ENCODE measurements at places on chromosomes 3 and 15.

DNA sequence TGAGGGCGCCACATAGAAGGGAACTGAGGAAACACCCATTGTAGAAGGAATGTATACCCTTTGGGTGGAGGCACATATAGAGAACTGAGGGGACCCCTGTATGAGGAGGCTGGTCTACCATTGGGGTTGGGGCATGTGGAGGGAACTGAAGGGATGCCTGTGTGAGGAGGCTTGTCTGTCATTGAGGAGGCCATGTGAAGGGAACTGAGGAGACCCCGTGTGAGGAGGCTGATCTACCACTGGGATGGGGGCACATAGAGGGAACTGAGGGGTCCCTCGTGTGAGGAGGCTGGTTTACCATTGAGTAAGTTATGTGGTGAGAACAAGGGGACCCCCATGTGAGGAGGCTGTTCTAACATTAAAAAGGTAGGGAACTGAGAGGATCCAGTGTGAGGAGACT lies 156.1 kb downstream of the FBLN2 start:
- DNase-seq: no peak

DNA sequence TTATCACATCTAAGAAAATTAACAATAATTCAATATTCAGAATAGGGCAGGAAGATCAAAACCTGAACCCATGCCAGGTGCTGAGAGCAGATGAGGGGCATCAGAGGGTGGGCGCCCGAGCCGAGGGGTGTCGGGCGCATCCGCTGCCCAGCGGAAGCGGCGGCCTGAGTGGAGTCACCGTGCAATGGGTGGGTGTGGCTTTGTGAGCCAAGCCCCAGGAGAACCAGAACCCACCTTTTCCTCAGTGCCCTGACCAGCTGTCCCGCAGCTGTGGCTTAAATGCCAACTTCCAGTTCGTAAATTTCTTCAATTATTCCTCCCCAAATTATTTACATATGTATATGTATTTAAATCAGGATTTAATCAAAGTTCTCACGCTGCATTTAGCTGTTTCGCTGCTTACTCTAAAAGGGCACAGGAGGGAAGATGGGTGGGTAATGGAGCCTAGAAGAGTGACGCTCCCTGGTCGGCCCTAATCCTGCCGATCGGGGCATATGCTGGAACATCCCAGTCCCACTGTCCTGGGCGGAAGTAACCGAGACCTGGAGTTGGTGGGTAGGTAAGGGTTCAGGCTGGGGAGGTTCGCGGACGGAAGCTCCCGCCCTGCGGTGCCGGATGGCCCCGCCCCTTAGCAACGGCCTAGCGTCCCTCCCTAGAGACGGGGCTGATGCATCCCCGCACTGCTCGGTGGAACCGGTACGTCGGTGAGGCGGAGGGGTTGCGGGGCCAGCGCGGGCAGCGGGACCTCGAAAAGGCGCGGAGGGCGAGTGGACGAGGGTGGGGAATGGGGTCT lies 1.3 kb downstream of the DNAH1 start:
- peak; percentile 75 for DNase-seq

DNA sequence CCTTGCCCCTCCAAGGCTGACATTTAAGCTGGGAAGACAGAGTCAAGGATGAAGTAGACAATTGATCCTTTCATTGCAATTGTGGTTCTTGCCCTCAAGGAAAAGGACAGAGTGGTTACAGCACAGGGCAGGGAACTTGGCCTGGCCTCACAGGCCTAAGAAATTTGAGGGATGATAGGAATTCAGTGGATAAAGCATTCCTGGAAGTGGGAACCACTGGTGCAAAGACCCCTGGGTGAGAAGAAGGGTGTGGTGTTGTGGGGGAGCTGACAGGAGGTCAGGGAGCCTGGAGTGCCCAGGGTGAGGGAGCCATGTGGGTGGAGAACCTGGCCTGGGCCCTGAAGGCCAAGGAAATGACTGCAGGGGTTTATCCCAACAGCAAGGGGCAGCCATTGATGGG lies 287.4 kb downstream of the UACA start:
- DNase-seq: no peak

DNA sequence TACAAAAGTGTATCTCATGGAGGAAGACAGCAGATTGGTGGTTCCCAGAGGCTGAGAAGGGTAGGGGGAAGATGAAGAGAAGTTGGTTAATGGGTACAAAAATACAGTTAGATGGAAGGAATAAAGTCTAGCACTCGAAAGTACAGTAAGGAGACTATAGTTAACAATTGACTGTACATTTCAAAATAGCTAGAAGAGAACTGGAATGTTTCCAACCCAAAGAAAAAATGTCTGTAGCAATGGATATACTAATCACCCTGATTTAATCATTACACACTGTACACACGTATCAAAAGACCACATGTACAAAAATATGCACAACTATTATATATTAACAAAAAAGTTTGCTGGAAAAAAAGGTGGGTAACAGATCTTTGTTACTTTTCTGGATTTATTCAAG lies 57.3 kb downstream of the THRB start:
- no peak for DNase-seq

DNA sequence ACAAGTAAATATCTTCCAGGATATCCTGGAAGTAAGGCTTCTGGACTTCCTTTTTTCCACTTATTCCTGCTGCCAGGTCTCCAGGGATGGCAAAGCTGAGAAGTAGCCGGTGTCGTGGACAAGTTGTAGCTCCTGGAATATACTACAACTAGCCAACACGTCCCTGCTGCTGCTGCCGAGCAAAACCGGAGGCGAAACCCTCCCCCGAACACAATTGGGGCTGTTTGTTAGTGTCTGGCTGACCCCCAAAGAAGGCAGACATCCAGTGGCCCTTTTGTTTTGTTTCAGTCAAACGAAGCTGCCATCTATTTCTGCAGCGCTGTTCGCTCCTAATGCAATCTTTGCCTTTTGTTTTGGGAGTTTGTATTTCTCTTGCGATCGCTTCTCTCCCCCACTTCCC lies 45.3 kb upstream of the EIF5A2 start:
- no peak for DNase-seq

DNA sequence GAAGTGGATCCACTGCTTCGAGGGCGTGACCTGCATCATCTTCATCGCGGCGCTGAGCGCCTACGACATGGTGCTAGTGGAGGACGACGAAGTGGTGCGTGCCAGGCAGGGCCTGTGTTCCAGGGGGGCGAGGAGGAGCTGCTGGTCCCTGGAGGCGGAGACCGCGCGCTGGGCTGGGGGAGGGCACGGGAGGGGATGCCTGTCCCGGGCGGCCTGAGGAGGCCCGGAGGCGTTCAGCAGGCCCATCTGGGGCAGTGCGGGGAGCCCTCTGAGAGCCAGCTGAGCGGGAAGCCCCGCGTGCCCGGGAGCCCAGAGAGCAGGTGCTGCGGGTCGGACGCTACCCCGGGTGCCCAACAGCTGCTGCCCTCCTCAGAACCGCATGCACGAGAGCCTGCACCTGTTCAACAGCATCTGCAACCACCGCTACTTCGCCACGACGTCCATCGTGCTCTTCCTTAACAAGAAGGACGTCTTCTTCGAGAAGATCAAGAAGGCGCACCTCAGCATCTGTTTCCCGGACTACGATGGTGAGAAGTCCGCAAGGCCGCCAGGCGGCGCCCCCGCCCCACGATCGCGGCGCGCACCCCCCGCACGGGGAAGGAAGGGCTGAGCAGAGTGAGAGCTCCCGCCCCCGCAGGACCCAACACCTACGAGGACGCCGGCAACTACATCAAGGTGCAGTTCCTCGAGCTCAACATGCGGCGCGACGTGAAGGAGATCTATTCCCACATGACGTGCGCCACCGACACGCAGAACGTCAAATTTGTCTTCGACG lies 2.9 kb downstream of the GNAT1 start:
- peak; percentile 59 for DNase-seq

DNA sequence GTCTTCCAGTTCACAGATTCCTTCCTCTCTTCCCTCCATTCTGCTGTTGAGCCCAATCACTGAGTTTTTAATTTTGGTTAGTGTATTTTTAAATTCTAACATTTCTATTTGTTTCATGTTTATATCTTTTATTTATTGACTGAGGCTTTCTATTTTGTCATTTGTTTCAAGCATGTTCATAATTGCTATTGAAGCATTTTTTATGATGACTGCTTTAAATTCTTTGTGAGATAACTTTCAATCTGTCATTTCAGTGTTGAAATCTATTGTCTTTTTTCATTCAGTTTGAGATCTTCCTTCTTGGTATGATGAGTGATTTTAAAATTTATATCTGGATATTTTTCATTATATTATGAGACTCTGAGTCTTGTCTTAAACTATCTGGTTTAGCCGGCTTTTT lies 192.3 kb downstream of the RPLP1 start:
- no peak for DNase-seq

DNA sequence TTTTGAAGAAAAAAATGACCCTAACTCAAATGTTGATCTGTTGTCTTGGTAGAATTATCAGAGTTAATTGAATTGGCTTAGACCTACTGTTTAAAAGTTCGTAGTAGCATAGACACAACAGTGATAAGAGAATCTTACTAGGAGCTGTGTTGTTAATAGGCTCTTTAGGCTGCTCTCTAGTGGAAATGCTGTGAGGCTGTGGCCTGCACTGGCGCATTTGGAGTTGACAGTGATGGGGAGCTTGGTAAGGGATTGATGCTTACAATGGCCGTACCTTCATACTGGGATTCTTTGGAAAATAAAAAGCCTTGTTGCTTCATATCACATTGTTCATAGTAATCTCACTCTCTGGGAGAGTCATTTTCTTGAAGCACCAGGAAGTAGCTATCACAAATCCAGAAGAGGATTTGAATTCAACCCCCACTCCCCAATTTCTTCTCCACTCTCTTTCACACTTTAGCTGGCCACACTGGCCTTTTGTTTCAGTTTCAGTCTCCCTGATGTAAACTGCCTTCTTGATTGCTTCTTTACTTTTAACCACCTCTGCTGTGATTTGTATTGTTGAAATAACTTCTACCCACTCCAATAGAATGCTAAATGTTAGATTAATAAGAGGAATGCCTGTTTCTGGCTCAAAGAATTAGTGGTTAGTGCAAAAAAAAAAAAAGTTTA lies 56.6 kb downstream of the CEP63 start:
- DNase-seq: no peak

DNA sequence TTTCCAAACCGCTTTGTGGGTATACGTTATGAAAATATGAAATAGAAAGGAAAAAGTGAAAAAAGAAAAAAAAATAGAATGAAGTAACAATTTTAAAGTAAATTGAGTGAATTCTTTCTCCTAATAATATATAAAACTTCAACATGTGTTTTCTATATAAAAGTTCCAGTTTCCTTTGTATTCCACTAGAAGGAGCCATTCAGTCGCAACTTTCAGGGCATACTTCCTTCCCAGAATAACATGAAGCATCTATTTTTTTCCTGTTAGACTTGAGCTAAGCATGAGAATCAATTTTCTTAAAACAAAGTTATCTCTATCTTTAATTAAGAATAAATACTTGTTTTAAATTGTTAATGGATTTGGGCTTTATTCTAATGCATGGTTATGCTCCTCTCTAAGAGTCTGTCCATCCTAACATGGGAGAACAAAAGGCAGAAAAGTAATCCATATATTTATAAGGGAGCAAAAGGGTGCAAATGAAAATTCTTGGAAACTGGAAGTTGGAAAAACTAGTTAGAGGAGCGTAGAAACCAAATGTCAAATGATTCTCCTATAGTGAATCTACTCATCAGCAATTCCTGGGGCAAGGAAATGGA lies 16.0 kb upstream of the VGLL3 start:
- DNase-seq: no peak

DNA sequence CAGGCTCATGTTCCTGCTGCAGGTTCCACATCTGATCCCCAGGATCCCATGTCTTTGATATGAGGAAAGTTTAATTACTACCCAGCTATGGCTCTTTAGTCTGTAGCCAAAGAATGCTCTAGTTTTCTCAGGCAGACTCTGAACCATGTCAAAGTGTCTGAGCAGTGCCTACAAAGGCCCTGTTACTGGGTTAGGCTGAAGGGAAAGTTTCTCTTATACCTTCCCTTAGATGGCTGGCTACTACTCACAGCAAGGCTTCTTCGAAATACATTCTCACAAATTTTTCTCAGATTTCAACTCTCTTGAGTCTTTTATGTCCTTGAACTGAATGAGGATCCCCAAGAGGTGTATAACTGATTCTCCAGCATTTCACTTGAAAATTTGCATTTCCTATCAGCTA lies 102.4 kb downstream of the NR1D2 start:
- no peak for DNase-seq

DNA sequence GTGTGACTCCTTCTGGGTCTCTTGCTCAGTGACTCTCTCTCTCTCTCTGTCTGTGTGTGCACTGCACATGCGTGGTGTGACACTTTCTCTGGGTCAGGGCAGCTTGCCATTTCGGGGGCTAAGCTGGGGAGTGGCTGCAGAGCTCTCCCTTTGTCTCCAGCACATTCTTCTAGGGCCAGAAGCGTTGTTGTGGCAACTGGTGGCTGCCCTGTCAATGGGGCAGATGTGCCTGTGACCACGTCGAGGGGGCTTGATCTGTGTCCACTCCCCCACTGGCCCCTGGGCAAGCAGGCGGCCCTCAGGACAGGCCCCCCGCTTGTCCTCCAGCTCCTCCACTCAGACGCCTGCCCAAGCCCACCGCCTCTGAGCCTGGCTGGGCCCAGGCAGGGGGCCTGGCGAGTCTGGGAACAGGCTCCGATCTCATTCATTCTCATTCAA lies 67.8 kb downstream of the WNT7A start:
- DNase-seq: no peak

GRCh38 chr3:123758081-123758564 lies 126.0 kb downstream of the MYLK start:
- DNase-seq: no peak

- DNase-seq: no peak
These were observed 627.0 kb downstream of the SI start for GRCh38 chr3:164451072-164451910.

- no peak for DNase-seq
These were observed 10.1 kb downstream of the SRP14 start for GRCh38 chr15:40028853-40029252.

DNA sequence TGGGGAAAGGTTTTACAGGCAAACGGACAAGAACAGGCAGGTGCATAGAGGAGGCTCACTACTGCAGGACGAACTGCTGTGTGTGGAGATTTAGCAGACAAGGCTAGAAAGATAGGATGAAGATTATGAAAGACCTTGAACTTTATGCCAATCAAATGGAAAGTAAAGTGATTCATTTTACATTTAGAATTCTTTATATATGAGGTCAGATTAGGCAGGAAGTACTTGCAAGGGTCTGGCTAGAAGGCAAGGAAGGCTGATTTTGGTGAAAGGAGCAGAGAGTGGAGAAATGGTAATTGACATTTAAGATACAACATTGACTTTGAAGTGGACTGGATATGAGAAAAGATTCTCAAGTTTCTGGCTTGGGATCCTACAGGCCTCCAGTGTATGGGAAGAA lies 33.6 kb downstream of the PLSCR4 start:
- DNase-seq: no peak

DNA sequence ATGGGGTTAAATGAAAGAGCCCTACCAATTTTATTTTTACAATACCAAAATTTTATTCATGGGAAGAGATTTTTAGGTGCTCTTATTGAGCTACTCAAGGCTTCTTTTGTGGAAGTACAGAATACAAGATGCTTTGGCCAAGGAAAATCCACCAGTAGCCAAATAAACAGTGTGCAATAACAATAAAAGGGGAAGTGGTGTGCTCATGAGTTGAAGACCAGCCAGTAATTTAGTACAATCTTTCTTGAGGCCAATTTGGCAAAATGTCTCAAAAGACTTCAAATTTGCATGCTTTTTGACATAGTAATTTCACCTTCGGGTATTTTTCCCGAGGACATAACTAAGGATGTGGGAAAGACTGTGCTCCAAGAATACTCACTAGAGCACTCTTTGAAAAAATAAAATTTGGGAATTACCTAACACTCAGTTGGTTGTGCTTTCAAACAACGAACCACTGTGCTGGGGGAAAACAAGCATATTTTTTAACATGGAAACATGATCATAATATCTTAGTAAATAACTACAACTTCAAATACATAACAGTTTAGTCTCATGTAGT lies 294.0 kb downstream of the DIPK2A start:
- no peak for DNase-seq

- no peak for DNase-seq
These were observed 130.1 kb downstream of the LRRK1 start for GRCh38 chr15:101049282-101049681.
